ENCODE measurements at places on chromosomes 3 and 15.
A peak's percentile ranks its signal among the peaks of the same experiment; 100 is the strongest.

GRCh38 chr3:39205919-39206516, 13.6 kb upstream of the XIRP1 start:
- no peak for DNase-seq

DNA sequence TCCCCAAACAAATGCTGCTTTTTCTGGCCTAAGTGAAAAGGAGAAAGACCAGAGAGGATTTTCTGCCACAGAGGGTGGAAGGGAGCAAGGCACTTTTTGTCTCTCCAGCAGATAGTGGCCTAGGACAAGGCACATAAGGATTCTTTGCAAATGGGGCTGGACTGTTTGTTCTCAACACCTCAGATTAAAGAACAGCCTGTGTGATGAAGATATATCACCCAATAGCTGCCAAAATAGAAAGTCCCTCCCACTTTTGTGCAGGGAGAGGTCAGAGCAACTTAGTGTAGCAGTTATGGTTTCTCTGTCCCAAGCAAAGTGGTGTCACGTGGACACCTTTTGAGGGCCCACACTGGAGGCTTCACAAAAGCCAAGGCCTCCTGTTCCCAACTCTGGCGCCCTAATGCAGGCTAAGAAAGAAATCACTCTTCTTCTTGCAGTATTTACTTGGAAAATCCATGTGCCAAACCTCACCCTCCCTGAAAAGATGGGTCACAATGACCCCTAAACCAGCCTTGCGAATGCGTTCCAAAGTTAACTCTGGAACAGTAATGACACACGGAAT, 84.9 kb downstream of the LRIG1 start:
- no peak for DNase-seq

DNA sequence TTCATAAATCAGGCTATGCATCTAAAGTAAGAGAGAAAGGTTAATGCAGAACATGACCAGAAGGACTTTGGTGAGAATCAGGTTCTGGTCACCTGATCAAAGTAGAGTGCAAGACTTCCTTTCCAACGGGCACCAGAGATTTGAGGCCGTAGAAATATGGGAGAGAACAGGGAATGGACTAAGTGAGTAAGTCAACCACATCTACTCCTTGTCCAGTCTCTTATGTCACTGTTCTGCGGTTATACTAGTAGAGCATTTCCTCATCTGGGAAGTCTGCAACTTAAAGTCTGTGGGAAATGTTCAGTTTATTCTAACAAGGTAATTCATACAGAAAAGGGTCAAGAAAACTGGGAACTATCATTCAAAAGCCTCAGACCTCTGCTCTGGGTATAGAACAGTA, 232.8 kb downstream of the CPNE4 start:
- DNase-seq, result no peak

GRCh38 chr15:60590935-60591495, 112.1 kb upstream of the ICE2 start:
- peak; percentile 59 for DNase-seq

GRCh38 chr15:64883997-64884511, 27.6 kb upstream of the ANKDD1A start:
- peak; percentile 83 for DNase-seq

- peak; percentile 80 for DNase-seq
Measured at GRCh38 chr15:60520825-60521368, 42.0 kb upstream of the ICE2 start.

GRCh38 chr3:99508191-99508590, 130.2 kb upstream of the COL8A1 start:
- DNase-seq, result no peak

- DNase-seq, result no peak
Measured at GRCh38 chr3:166462891-166463470, 625.8 kb upstream of the BCHE start.
